Activated CD8-positive, alpha-beta T cell treated with anti-CD3 and anti-CD28 coated beads, Interleukin-2, amount 10 ng/mL, durations not matched to agents 7 days and 5 days (primary cell): ENCODE measurements at places on chromosomes 16 and 17. TPM values are rescaled to one million over a fixed set of nuclear protein-coding genes. Genes with fewer than 3 reads are reported as not detected.

Gene CES4A
- total RNA-seq, result 10.5 TPM

Gene ESRP2
- total RNA-seq, result 0.18 TPM

Gene VMO1
- not detected for total RNA-seq

Gene TBC1D3D
- total RNA-seq, result 0.23 TPM

Gene MFSD6L
- 1.4 TPM for total RNA-seq

Gene NTN1
- total RNA-seq, result not detected

Gene UBE2O
- total RNA-seq, result 31.6 TPM

Gene SYCE1L
- 7.1 TPM for total RNA-seq

Gene PERCC1
- total RNA-seq, result 0.37 TPM

Gene ADGRG3
- 0.13 TPM for total RNA-seq

Gene USP43
- 0.18 TPM for total RNA-seq

Gene ZNF232
- 10.2 TPM for total RNA-seq

Gene GRAP
- total RNA-seq, result 25.9 TPM

Gene GIT1
- 75.1 TPM for total RNA-seq

Gene WNK4
- 0.66 TPM for total RNA-seq

Gene MPP3
- total RNA-seq, result not detected

Gene KRTAP1-1
- total RNA-seq, result not detected

Gene C16orf74
- total RNA-seq, result 0.21 TPM

Gene HID1
- 0.55 TPM for total RNA-seq

Gene JPH3
- not detected for total RNA-seq

Gene HSF4
- 34.4 TPM for total RNA-seq

Gene KRTAP3-1
- total RNA-seq, result not detected

Gene DPEP2
- 5.6 TPM for total RNA-seq

Gene HOXB4
- total RNA-seq, result 5.7 TPM

Gene STRADA
- 49.9 TPM for total RNA-seq

Gene MED13
- 52.9 TPM for total RNA-seq

Gene CLDN9
- 0.16 TPM for total RNA-seq

Gene HCFC1R1
- total RNA-seq, result 41.0 TPM

Gene TP53TG3
- total RNA-seq, result not detected

Gene TPSG1
- total RNA-seq, result not detected

Gene GFAP
- not detected for total RNA-seq

Gene TNFRSF13B
- not detected for total RNA-seq

Gene SPATA32
- total RNA-seq, result 0.55 TPM

Gene CASKIN1
- total RNA-seq, result 0.63 TPM

Gene TLCD2
- total RNA-seq, result 0.13 TPM

Gene COA3
- total RNA-seq, result 41.5 TPM

Gene DNAI2
- total RNA-seq, result 0.52 TPM

Gene CFAP119
- total RNA-seq, result 4.8 TPM

Gene GDPD1
- 1.6 TPM for total RNA-seq

Gene SEPTIN12
- total RNA-seq, result not detected

Gene CACNG3
- total RNA-seq, result not detected

Gene IFI35
- total RNA-seq, result 110 TPM

Gene SECTM1
- 0.94 TPM for total RNA-seq

Gene ACD
- 51.6 TPM for total RNA-seq

Gene CCL13
- total RNA-seq, result not detected

Gene KRT33A
- not detected for total RNA-seq
